Esophagus squamous epithelium (tissue), 5 donors: ENCODE measurements at places on chromosomes 1 and 21. TPM values are rescaled to one million over a fixed set of nuclear protein-coding genes. Genes with fewer than 3 reads are reported as not detected.

CFHR5 gene
- total RNA-seq = not detected

S100A4 gene
- 172 TPM for total RNA-seq

NBPF20 gene
- 1.4 TPM for total RNA-seq

EXTL1 gene
- not detected for total RNA-seq
